Activated CD4-positive, alpha-beta T cell treated with anti-CD3 and anti-CD28 coated beads, Interleukin-2, amount 50 U/mL, for 1 hour (primary cell): ENCODE measurements at places on chromosomes 1 and 21.

DNA sequence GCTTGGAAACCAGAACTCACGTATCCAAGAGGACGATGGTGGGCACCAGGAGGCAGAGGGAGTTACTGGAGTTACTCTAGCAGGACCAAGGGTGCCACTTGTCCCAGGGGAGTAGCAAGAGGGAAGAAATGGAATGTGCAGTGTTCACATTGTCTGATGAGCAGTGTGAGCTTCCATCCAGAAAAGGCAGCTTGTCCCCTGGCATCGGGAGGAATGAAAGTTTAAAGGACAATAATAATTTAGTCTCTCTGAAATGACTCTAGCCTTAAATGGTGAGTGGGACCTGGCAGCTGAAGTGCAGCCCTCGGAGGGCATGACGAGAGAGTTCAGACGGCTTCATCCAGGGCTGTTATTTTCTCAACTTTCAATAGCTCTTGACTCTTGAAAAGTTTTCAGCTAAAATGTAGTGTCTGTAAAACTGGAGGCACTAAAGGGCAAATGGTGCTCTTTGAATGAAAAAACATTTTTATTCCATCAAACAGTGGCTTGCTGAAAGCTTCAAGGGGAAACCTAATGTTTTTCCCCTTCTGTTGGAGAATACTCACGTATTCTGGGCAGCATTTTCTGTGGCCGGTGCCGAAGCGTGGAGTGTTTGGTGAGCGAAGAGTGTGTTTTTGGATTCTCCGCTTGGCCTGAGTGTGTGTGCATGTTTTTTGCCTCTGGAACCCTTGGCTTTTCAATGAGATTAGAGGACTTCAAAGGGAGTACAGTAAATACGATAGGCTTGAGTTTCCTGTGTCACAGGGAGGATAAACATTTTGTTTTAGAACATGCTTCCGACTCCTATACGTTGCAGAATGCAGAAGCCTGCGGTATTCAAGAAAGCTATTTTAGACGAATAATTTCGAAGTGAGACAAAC is 157.3 kb downstream of the GALNT2 start:
- no peak for DNase-seq

DNA sequence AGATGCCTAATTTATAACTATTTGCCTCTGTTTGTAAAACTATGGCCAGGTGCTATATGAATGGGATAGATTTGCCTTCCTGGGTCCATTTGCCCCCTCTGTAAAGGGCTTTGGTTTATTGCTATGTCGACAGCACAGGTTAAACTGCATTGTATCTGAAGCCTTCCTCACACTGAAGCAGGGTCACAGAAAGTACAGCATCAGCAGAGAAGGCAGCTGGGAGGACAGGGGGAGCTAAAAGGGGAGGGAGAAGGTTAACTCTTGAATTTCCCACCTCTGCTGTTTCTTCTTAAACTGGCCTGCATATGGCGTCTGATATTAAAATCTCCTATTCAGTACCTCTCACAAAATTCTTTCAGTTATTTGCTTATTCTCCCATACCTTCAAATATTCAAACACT is 297.4 kb downstream of the TM2D1 start:
- DNase-seq = no peak

DNA sequence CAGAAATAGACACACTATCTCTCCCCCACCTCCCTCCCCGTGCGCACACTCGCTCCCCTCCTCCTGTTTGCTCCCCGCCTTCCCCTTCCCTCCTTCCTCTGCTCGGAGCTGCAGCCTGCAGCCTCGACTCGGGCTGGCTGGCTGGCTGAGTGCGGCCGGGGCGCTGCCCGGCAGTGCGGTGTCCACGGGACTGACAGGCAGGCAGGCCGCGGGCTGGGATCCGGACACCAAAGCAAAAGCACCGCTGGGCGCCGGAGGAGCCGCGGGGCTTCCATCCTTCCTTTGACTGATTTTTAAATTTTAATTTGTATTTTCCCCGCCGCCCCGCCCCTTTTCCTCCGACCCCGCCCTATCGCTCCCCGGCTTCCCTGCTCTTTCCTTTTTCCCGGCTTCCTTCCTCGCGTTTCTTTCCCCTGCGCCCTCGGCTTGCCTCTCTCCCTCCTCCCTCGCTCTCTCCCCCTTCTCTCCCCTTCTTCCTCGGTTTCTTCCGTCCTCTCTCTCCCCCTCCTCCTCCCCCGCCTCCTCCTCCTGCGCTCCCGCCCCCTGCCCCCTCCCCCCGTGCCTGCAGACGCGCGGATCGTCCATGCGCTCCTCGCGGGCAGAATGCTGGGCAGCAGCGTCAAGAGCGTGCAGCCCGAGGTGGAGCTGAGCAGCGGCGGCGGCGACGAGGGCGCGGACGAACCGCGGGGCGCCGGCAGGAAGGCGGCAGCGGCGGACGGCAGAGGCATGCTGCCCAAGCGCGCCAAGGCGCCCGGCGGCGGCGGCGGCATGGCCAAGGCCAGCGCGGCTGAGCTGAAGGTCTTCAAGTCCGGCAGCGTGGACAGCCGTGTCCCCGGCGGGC is 109.4 kb downstream of the NAV1 start:
- no peak for DNase-seq

DNA sequence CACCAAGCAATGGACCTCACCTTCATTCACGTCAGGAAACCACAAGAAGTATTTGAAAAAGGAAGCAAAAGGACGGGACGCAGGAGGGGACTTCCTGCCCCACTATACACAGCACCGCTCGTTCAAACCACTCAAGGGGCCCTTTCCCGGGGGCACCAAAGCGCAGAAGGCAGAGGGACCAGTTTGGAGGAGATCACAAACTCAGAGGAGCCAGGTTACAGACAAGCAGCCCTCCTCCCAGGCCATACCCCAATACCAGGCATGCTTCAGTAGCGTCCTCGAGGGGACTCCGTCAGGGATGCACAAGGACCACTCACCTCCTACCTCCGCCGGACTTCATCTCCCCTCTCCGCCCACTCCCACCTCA is 685 bp downstream of the CRTC2 start:
- DNase-seq = no peak

DNA sequence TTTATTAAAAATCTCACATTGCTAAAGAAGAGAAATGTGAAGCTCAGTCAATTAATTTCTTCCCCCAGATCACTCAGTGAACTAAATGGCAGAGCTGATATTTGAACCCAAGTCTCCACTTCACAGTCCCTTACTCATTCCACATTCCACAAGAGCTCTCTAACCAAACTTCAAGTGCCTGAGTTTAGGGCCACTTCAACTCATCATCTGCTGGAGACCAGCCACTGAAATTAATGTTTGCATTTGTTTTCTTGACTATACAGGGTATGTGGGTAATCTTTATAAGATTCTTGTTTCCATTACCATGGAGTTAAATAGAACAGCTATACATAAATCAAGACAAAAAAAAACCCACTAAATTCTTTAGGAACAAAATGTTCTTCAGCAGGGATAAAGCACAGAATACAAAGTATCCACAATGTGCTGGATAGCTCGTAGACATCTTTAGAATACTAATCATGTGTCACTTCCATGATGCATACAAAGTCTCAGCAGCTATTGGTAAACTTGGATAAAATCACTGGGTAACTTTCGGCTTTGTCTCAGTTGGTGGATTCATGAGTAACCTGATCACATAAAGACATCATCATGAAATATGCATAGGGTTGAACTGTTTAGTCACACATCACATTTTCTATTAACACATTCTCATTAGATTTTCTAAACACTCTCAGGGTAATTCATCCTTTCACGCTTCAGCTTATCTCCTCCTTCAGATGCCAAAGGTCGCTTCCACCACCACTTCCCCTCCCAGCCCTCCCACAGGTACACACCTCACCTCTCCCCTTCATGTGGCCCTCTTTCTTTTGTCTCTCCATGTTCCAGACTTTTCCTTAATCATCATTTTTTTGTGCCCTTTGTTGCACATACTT is 89.8 kb downstream of the LRRC53 start:
- DNase-seq = no peak

DNA sequence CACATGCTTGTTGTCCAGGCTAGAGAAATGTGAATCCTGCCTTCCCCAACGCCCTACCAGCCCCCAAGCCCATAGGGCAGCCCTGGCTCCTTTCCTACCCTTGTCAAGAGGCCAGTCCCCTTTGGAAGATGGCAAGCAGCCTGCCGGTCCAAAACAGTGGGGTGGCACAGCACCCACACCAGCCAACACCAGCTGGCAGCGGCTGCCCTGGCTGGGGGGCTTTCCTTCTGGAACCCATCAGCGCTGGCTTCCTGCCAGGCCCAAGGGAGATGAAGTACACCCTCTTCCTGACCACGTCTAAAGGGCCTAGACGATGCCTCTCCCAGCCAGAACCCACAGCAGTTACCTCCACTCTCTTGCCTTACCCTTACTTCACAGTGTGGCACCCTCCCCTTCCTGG is 24.2 kb downstream of the KCNN3 start:
- DNase-seq = no peak

GRCh38 chr1:223219318-223219635 is 76.2 kb upstream of the TLR5 start:
- DNase-seq = no peak

DNA sequence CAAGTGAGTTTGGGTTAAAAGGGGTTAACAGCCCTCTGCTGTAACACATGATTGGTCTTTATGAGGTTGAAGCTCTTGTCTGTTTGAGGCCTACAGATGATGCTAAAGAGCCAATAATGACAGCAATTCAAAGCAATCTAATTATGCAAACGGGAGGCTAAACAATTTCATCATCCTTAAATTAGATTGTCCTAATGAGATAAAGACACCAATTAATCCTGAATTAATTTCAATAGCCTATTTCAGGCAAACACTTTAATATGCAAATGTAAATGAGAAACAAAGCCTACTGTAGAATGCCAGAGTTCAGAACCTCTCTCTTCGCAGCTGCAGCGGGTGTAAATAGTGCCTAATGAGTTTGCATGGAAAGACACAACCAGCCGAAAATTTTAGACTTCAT is 504.7 kb upstream of the PBX1 start:
- DNase-seq = no peak

- DNase-seq = no peak
Observed at GRCh38 chr1:99820546-99820945, 29.6 kb upstream of the AGL start.

DNA sequence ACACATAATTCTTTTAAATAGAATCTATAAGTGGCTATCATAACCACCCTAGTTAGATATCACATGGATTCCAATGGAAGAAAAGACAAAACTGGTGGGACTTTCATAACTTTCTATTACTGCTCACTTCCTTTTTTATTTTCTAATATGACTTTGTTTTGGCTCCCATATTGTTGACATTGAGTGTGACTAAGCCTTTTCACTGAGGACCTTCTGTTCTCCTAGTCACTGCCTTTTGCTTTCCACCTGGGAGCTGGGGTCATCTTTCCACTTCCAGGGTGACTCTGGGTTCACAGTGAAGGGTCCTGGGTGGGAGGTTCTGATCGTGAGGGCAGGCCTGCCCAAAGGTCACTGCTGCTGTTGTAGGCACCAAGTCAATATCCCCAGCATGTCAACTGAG is 275.8 kb downstream of the TGFB2 start:
- no peak for DNase-seq

- DNase-seq = no peak
Observed at GRCh38 chr1:30159015-30159414, 564.4 kb downstream of the MATN1 start.

- DNase-seq = peak; percentile 47
Observed at GRCh38 chr1:154747740-154748404, 122.2 kb downstream of the KCNN3 start.

- no peak for DNase-seq
Observed at GRCh38 chr1:110138956-110139355, 11.3 kb upstream of the SLC6A17 start.

GRCh38 chr1:169094897-169095569 is 11.5 kb upstream of the ATP1B1 start:
- no peak for DNase-seq

DNA sequence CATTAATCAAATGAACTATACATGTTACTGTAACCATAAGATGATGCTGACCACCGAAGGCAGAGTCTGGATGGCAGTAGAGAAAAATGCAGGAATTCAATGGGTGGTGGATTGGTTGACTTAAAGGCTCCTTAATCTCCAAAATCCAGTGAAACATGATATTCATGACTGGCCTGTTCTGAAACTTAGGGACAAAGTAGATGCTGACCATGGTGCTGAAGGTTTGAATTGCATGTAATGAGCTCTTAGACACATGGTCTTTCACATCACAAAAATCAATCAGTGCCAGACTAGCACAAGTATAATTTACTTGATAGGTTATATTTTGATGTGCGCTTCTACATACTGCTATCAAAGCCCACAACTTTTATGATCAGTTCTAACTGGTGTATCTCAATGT is 30.9 kb upstream of the NTMT2 start:
- no peak for DNase-seq

GRCh38 chr21:40130476-40130875 is 263.2 kb downstream of the PCP4 start:
- no peak for DNase-seq

DNA sequence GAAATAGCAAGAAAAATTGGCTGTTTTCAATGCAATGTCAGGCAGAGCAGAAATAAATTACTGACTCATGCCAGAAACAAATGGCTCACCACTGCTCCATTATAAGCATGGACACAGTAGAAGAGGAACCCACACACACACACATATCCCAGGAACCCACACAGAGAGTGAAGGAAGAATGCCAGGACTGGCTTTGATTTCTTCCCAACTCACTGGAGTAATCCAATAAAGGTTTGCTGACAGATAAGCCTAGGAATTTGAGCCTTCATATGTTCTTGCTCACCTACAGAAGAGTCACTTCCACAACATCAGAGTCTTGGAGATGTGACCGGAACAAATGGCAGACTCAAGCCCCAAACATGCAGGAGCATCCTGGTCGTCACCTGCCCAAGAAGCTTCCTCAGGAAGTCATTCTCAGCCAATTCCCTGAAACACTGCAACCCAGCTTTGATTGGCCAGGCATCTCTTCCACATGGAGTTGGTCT is 2.2 kb downstream of the SH3BP5L start:
- DNase-seq = no peak

DNA sequence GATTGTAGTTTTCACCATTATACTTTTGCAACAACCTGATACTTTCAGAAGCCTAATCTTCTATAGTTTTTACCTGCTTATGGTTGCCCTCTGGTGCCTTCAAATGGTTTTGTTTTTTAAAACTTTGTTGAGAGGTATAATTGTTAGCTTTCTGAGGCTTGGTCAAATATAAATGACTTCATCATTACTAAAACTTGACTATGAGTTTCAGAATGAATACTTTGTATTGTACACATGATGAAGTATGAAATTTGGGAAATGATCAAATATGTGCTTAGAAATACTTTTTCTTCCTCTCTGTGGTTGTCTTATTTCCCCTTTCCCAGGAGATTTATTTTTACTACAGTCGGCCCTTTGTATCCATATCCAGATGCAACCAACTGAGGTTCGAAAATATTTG is 151.8 kb upstream of the B3GALT2 start:
- DNase-seq = no peak

GRCh38 chr1:247295274-247295684 is 36.4 kb downstream of the ZNF496 start:
- no peak for DNase-seq

GRCh38 chr1:200670242-200671118 is 773 bp upstream of the DDX59 start:
- no peak for DNase-seq

DNA sequence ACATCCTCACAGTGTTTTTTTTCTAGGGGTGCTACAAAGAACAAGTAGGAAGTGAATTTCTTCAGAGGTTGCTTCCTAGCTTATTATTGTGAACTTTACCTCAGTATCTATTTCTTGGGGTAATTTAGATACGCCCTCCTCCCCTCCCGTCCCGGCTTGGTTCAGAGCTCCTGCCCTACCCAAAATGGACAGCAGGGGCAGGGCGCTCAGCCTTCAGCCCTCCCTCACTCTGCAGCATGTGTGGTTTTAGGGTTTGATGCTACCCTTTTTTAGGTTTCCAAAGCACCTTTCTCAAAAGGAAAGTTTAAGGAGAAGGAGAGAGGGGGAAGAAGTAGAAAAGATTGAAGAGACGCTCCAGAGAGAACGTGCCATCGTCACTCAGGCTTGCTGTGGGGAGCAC is 16.9 kb upstream of the POGK start:
- DNase-seq = no peak
